ENCODE measurements at places on chromosomes 12 and 14. TPM values are rescaled to one million over a fixed set of nuclear protein-coding genes. Genes with fewer than 3 reads are reported as not detected.

The MIPOL1 gene
- total RNA-seq: 0.63 TPM

The HAL gene
- 2.1 TPM for total RNA-seq

The GLI1 gene
- total RNA-seq: 0.10 TPM

The RAD9B gene
- total RNA-seq: 0.94 TPM

The KRT6C gene
- total RNA-seq: not detected

The CHST11 gene
- total RNA-seq: 83.7 TPM

The GPR162 gene
- 4.2 TPM for total RNA-seq

The BCL2L2 gene
- total RNA-seq: 3.4 TPM

The PTPRB gene
- total RNA-seq: 0.21 TPM

The ANKLE2 gene
- 63.0 TPM for total RNA-seq

The B4GALNT3 gene
- total RNA-seq: 0.10 TPM

The TCL1B gene
- 0.21 TPM for total RNA-seq

The REM2 gene
- 2.1 TPM for total RNA-seq

The SPIC gene
- not detected for total RNA-seq

The ELK3 gene
- total RNA-seq: 23.7 TPM

The FRS2 gene
- total RNA-seq: 82.3 TPM

The TMCC3 gene
- 10.9 TPM for total RNA-seq

The FKBP3 gene
- total RNA-seq: 36.2 TPM

The PLEKHG7 gene
- 0.42 TPM for total RNA-seq

The DEGS2 gene
- total RNA-seq: 0.21 TPM

The CFAP73 gene
- total RNA-seq: not detected

The P2RX2 gene
- 0.10 TPM for total RNA-seq

The TAPBPL gene
- total RNA-seq: 28.7 TPM

The POTEG gene
- total RNA-seq: not detected

The OTOGL gene
- total RNA-seq: not detected

The OSBPL8 gene
- 162 TPM for total RNA-seq

The MYO1A gene
- total RNA-seq: 0.31 TPM

The PXMP2 gene
- 3.0 TPM for total RNA-seq

The LTBP2 gene
- 0.42 TPM for total RNA-seq

The TAS2R13 gene
- total RNA-seq: 0.94 TPM

The ANKRD9 gene
- 12.4 TPM for total RNA-seq

The ERBB3 gene
- 1.4 TPM for total RNA-seq

The IL22 gene
- total RNA-seq: not detected

The CPSF2 gene
- total RNA-seq: 13.9 TPM

The AQP5 gene
- total RNA-seq: not detected

The LRRK2 gene
- total RNA-seq: 21.3 TPM

The HRK gene
- total RNA-seq: 0.10 TPM

The CCDC177 gene
- not detected for total RNA-seq

The SERPINA3 gene
- total RNA-seq: not detected

The VRTN gene
- not detected for total RNA-seq

The FOXN3 gene
- 105 TPM for total RNA-seq

The APOF gene
- not detected for total RNA-seq

The CMKLR1 gene
- total RNA-seq: 0.52 TPM

The KRT78 gene
- total RNA-seq: not detected

The IFNG gene
- 12.4 TPM for total RNA-seq

The RND1 gene
- 6.2 TPM for total RNA-seq

The FOXM1 gene
- total RNA-seq: 0.84 TPM

The BDKRB1 gene
- 0.10 TPM for total RNA-seq

The E2F7 gene
- total RNA-seq: 0.10 TPM

The IQSEC3 gene
- 0.21 TPM for total RNA-seq

Measured in mononuclear cell (primary cell).